Astrocyte (in vitro differentiated cells and primary cell): ENCODE measurements at places on chromosomes 7 and 10. TPM values are rescaled to one million over a fixed set of nuclear protein-coding genes. Genes with fewer than 3 reads are reported as not detected.

DNA sequence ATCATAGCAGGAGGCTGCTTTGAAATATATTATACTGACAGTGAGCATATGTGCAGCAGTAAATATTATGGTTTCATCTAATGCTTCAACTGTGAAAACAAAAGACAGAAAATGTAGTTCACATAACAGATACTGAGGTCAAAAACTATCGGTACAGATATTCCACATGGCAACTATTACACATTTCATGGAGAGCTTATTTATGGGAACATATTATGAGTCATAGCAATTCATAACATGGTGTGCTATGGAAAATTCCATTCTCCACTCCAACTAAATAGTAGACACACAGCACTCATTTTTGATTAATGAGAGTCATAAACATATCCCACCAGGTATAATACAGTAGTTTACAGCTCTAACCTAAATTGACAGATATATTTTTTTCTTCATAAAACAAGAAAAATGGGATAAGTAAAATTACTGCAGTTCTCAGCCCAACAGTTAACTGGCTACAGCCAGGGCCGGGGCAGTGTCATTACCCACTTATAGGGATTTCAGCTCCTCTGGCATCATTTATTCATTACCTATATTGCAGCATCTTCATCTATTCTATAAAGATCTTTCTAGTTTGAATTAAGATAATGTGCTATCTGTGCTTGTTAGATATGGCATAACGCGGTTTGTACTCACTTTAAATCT, 475.6 kb upstream of the KLF6 start:
- peaks cover 3% of the 10 kb centered on the region for H3K4me1 ChIP-seq
- no peak overlapping the region for H3K4me3 ChIP-seq
- no peaks in the 10 kb centered on the region for H3K27me3 ChIP-seq
- peak overlapping the region; percentile 30 for H3K27ac ChIP-seq
- peak; percentile 52 for DNase-seq

DNA sequence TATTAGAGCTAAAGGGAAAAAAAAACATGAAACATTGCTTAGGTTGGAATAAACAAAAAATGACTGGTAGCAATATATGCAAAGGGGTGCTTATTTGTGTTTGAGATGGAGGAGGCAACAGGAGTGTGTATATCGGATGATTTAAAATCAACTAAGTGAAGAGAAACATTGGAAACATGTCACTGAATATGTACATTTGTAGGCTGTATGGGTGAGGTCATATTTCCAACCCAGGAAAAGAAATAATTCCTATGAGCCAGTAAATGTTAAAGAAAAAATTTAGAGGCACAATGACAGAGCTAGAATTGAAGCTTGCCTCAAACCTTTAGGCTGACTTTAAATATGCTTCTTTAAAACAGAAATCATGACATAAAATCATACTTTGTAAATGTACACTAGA, 709.0 kb upstream of the SEMA3D start:
- DNase-seq, result no peak
- no peaks in the 10 kb centered on the region for H3K36me3 ChIP-seq
- no peak overlapping the region for H3K27ac ChIP-seq
- H3K4me3 ChIP-seq, result no peak overlapping the region
- no peaks in the 10 kb centered on the region for H3K4me1 ChIP-seq

GRCh38 chr10:12238821-12239220, 42.8 kb downstream of the CDC123 start:
- no peak overlapping the region for H3K4me3 ChIP-seq
- H3K36me3 ChIP-seq, result peaks cover 32% of the 10 kb centered on the region
- no peak overlapping the region for H3K27ac ChIP-seq
- DNase-seq, result no peak
- no peaks in the 10 kb centered on the region for H3K27me3 ChIP-seq
- no peaks in the 10 kb centered on the region for H3K4me1 ChIP-seq

DNA sequence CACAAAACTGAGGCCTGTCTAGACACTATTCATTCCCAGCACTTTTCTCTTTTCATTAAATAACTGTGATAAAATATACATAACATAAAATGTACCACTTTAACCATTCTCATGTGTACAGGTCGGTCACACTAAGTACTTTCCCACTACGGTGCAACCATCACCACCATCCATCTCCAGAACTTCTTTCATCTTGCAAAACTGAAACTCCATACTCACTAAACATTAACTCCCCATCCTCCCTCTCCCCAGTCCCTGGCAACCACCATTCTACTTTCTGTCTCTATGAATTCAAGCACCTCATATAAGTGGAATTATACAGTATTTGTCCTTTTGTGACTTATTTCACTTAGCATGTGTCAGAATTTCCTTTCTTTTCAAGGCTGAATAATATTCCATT, 53.0 kb downstream of the ARHGAP12 start:
- H3K4me3 ChIP-seq, result no peak overlapping the region
- H3K36me3 ChIP-seq, result no peaks in the 10 kb centered on the region
- no peak for DNase-seq
- H3K4me1 ChIP-seq, result no peaks in the 10 kb centered on the region

PPP3CB gene
- 29.2 and 30.8 TPM in 2 replicates for total RNA-seq

- no peaks in the 10 kb centered on the region for H3K4me1 ChIP-seq
- H3K27ac ChIP-seq, result no peak overlapping the region
These were observed 1216.4 kb downstream of the CNTNAP2 start for GRCh38 chr7:147332988-147333387.

DNA sequence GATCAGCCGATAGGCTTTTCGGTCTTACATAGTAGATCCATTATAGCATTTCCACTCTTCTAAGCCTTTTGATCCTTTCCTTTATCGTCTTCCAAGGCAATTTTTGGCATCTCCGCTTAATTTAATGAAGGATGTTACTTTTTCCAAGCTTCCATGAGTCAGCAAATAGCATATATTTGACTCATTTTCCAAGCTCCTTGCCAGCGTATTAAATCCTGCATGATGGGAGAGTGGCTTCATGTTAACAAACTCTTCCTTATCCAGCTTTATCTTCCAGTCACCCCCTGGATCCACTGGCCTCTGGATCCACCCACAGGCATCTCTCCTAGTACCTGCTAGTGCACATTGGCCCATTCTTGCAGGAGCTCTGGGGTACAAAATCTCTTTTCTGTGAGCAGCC, 13.0 kb downstream of the OR9A2 start:
- no peaks in the 10 kb centered on the region for H3K36me3 ChIP-seq
- peak overlapping the region; percentile 5 for H3K4me3 ChIP-seq
- DNase-seq, result peak; percentile 87
- peaks cover 35% of the 10 kb centered on the region for H3K4me1 ChIP-seq
- peak overlapping the region; percentile 55 for H3K27ac ChIP-seq

DNA sequence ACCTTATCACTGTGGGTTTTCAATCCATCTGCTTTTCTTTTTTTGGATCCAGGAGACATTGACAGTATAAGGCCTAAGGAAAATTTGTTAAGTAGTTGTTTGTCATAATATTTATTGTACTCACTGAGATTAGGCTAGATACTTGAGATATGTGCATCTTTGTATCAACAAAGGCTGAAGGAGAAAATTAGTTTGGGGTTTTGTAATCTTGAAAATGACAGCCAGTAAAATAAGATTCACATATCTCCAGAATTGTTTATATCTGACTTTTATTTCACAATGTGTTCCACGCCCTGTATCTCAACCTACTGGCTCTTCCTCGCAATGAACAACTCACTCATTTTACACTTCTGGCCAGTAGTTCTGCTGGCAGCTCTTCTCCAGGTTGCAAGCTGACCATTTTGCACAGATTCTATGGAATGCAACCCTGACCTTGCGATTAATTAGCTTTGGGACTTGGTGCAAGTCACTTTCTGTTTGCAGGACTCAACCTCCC, 132.7 kb downstream of the GATA3 start:
- H3K27ac ChIP-seq, result no peak overlapping the region
- DNase-seq, result peak; percentile 45
- no peaks in the 10 kb centered on the region for H3K4me1 ChIP-seq
- H3K27me3 ChIP-seq, result no peaks in the 10 kb centered on the region

DNA sequence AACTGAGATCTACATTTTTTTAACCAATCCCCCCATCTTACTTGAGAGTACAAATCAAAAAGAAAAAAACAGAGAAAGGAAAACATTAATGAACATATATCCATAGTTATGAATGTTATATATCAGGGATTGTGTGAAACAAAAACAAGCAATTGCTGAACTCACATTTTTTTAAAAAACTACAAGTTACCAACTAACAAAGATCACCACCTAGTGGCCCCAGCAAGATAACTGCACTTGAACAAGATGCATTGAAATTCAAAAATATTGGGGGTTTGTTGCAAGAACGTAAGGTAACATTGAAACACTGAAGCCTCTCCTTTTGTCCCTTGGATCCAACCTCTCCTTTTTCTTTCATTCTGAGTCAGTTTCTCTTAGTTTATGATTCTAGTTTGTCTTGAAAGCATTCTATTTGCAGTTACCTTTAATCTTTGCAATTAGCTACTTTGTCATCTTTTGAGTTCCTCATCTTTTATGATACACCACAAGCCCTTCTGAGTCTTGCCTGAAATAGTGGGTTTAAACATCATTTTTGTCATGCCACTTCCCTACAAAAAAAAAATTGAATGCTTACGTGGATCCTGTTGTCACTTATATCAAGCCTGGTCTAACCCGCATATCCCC, 87.3 kb upstream of the TES start:
- peak; percentile 30 for DNase-seq
- H3K27ac ChIP-seq, result no peak overlapping the region
- H3K36me3 ChIP-seq, result no peaks in the 10 kb centered on the region
- H3K4me1 ChIP-seq, result no peaks in the 10 kb centered on the region

DNA sequence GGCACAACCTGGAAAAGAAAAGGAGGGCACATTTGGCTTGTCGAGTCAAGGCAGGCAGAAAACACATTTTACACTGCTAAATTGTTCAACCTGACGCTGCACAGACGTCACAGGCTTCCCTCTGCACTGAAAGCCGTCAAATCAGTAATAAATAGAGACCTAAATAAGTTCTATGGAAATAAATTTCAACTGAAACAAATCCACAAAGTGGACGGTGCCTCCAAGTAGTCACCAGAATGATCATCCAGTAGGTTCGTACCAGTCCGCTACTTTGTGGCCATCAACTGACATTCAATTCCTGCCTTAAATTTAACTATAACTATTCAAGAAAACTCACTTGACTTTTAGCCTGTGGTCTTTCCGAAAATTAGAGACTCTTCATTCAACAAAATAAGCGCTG, 49.0 kb downstream of the NPVF start:
- no peak overlapping the region for H3K27ac ChIP-seq
- H3K27me3 ChIP-seq, result no peaks in the 10 kb centered on the region
- H3K4me3 ChIP-seq, result peak overlapping the region; percentile 60
- H3K36me3 ChIP-seq, result no peaks in the 10 kb centered on the region
- H3K4me1 ChIP-seq, result no peaks in the 10 kb centered on the region
- DNase-seq, result no peak

DNA sequence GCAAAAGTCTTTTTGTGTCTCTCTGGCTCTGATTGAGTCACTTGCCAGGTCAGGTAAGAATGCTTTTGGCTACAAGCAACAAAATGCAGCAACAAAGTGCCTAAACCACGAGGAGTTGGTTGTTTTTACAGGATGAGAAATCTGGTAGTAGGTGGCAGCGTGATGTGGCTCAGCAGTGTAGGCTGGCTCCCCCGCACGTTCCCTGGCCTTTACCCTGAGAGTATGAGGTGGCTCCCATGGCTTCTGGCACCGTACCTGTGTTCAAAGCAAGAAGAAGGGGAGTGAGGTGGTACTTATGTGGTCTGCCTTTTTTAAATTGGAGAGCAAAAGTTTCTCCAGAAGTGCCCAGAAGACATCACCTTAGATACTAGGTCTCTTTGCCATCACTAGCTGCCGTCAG, 11.7 kb downstream of the PRKRIP1 start:
- H3K4me3 ChIP-seq, result no peak overlapping the region
- H3K4me1 ChIP-seq, result no peaks in the 10 kb centered on the region
- no peaks in the 10 kb centered on the region for H3K27me3 ChIP-seq
- H3K27ac ChIP-seq, result no peak overlapping the region
- H3K36me3 ChIP-seq, result peaks cover 50% of the 10 kb centered on the region

PDE6C gene
- not detected in 2 replicates for total RNA-seq

KLF14 gene
- 0.07 TPM in 1 of 2 replicates, not detected in the other for total RNA-seq

CHN2 gene
- 2.5 and 3.6 TPM in 2 replicates for total RNA-seq

- no peak overlapping the region for H3K27ac ChIP-seq
- no peaks in the 10 kb centered on the region for H3K27me3 ChIP-seq
- H3K36me3 ChIP-seq, result no peaks in the 10 kb centered on the region
- DNase-seq, result no peak
- H3K4me1 ChIP-seq, result no peaks in the 10 kb centered on the region
These were observed 197.6 kb downstream of the WDR37 start for GRCh38 chr10:1253523-1254353.

DNA sequence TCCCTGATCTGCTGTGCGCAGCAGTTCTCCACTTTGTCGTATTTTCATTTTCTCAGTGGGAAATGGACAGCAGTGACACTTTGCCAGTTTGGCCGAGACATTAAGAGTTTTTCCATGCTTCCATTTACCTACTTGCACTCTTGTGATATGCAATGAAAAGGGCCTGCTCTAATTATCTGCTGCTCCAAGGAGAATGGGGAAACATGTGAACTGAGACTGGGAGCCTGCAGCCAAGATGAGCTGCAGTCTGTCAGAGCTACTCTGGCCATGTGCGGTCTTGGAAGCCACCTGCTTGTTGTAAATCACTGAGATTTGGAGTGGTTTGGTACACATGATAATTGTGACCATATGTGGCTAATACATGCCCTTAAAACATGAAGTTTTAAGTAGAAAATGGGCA, 586.6 kb upstream of the POT1 start:
- no peak overlapping the region for H3K27ac ChIP-seq
- no peaks in the 10 kb centered on the region for H3K4me1 ChIP-seq

MEOX2 gene
- total RNA-seq, result not detected in 2 replicates

DNA sequence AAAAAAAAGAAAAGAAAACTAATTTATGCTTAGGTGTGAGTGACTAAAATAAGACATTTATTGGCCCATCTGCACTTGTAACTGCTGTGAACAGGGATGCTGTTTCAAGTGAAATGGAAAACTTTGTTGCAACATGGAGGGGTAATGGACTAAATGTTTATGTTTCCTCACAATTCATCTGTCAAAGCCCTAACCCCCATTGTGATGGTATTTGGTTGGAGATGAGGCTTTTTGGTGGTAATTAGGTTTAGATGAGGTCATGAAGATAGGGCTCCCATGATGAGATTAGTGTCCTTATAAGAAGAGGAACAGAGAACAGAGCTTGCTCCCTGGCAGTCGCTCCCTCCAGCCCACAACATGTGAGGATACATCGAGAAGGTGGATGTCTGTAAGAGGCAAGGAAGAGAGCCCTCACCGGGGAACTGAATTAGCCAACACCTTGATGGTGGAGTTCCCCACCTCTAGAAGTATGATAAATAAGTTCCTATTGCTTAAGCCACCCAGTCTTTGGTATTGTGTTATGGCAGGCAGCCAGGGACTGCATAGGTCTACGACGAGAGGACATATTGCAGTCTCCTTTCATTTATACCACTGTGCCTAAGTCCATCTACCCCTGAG, 28.6 kb upstream of the VCL start:
- H3K27me3 ChIP-seq, result no peaks in the 10 kb centered on the region
- no peak for DNase-seq
